ENCODE measurements at places on chromosomes 13 and 19.

GRCh38 chr19:35642312-35642711, 767 bp downstream of the ETV2 start:
- no peak for DNase-seq

GRCh38 chr19:11530432-11530831, 1.5 kb upstream of the ECSIT start:
- DNase-seq: peak; percentile 19

DNA sequence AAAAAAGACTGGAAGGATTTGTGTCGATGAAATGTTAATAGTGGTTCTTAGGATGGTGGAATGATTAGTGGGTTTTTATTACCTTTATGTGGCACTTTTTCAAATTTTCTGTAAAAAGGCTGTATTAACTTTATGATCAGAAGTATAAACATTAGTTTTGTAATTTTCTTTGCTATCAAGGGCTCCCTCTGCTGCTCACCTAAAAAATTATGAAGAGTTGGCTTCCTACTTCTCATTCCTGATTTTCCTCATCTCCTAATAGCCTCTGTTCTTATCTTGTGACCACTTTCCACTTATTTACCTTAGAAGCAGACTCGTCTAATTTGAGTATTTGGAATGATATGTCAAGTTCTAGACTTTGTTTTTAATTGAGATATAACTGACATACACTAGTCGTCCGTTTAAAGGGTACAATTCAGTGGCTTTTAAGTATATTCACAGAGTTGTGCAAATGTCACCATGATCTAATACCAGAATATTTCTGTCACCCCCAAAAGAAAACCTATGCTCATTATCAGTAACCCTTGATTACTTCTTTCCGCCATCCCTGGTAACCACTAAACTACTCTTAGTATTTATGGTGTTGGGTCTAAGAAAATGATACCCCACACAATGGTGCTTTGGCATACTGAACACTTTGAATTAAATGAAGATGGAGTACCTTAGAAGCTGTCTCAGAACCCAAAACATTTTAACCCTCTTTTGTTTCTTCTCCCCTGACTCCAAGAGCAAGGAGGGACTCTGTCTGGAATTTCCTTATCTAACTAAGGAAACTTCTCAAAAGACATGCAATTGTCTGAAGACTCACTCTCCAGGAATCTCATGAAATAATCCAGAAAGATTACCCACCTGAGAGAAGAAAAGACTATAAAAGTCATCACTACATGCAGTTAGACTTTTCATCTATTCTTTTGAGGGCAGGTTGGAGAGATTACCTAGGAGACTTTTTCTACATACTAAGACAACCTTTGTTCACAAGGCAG, 311.3 kb downstream of the DLEU7 start:
- no peak for DNase-seq

GRCh38 chr13:81929988-81930387, 1589.1 kb upstream of the SPRY2 start:
- no peak for DNase-seq

DNA sequence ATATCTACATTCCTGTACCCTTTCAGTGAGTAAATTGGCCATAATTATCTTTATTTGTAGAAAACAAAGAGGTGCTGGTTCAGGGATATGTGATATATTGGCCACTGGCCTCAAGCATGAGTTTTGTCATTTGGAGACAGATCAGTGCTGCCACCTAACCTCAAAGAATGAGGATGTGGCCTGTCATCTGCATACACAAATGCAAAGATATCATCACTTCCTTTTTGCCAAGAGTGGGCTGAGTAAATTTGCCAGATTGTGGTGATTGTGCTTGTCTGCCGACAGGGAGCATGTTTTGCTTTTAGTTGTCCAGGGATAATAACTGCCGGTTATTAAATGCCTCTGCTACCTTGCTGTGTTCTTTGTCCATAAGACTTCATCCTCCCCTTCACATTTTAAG, 44.2 kb downstream of the WASF3 start:
- no peak for DNase-seq

GRCh38 chr13:96052656-96053002, 572 bp downstream of the UGGT2 start:
- DNase-seq: no peak

DNA sequence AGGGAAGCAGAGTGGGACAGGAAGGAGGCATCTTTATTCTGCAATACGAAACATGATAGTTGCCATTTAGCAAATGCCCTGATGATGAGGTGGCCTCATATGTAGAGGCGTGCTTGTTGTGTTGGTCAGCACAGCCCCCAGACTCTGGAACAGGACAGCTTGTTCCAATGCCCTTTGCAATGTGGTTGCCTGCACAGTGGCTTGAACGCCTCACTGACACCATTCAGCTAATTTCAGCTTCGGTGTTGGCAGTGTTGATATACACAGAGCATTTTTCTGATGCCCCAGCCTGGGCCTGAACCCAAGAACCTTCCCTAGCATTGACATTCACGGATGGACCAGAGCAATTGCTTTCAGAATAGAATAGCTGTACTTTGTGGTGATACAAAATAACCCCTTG, 133.3 kb downstream of the HS6ST3 start:
- DNase-seq: no peak

DNA sequence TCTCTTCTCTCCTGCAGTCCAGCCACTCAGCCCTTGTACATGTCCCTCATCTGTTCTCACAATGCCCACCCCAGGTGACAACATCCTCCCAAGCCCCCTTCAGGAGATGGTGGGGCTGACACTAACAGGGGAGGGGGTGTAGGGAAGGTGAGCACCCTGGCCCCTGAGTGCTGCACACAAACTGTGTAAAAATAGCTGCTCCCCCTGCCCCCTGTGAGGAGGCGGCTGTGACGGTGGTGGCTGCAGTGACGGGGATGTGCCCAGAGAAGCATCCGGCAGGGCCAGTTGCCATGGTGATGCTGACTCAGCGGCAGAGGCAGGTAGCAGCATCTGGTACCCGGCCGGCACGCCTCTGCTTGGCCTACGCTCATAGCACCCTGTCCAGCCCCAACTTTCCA, 13.0 kb upstream of the JUND start:
- no peak for DNase-seq

DNA sequence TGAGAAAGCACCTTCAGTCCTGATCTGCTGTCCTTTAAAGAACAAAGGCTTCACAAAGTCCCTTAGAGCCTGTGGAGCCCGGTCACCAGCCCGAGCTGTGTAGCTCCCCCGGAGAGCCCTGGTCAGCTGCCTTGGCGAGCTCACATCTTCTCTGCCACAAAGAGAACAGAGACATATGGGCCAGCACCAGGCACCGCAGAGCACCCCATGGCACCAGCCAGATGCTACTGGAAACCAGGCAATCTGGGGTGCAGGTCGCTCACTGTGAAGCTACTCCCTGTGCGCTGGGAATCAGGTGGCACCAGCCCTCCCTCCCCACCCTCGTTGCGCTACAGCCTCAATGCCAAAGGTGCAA, 44.3 kb upstream of the F7 start:
- DNase-seq: no peak

GRCh38 chr19:8257052-8257443, 47.9 kb downstream of the CERS4 start:
- no peak for DNase-seq

DNA sequence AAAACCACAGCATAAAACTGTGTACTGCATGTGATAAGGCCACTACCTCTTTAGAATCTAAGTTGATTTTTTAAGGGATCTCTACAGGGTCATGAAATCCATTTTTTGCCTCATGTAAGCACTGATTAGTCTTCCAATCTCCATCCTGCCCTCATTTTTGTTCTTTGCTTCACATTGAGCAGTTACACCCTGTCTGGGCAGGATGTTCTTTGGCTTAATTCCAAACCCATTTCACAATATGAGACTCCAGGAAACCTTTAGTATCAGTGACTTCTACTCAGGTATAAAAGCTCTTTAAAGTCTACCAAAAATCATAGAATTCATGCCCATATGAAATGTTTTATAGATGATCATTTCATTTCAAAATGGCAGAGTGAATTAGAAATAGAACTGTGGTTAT, 592.6 kb downstream of the TBC1D4 start:
- DNase-seq: no peak

DNA sequence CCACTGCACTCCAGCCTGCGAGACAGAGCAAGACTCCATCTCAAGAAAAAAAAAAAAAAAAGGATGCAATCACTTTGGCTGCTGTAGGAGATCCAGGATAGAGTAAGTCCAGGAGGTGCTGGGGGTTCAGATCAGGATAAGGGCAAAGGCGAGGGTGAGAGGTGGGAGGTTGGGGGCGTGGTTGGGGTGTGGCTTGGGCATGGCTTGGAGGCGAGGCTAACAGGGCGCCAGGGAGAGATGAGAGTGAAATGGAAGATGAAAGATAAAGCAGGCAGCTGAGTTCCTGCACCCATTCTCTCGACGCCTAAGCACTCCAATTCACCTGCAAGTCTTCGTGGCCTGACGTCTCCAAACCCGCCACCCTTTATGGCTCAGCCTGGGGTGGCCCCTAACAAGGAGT, 25.0 kb upstream of the ZNRF4 start:
- no peak for DNase-seq
